ENCODE measurements at places on chromosomes 2 and 18. TPM values are rescaled to one million over a fixed set of nuclear protein-coding genes. Genes with fewer than 3 reads are reported as not detected.

DNA sequence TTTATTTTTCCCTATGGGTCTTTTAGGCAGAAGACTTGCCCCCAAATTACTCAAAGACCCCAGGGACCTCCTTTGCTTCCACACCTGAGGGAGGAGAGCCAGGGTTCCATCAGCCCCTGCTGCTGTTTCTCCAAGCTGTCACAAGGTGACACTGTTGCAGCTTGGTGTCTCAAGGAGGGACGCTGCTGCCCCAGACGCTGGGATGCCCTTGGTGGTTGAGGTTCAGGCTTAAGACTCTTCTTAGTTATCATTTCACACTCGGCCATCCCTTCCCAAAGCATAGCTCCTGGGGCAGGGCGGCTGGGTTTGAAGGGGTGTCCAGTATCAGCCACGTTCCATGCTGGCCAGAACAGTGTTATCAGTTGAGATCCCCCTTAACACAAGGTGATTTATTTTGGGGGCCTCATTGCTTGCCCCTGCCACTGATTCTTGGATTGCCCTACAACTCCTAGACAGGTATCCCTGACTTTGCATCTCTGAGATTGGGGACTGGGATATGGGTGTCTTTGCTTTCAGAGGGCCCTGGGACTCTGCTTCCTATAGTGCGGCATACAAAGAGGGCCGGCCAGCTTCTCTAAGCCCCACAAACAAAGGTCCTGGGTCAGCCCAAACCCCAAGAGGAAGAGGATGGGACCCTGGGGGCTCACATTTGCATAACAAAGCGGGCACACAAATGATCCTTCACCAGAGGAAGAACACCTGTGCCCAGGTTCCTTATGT, 22.7 kb downstream of the GPR55 start:
- no peaks in the 10 kb centered on the region for H3K4me1 ChIP-seq
- peak; percentile 56 for DNase-seq
- no peak overlapping the region for H3K27ac ChIP-seq
- H3K4me3 ChIP-seq: no peak overlapping the region

PHOSPHO2 gene
- 4.9 TPM for total RNA-seq

SRD5A2 gene
- not detected for total RNA-seq

DNA sequence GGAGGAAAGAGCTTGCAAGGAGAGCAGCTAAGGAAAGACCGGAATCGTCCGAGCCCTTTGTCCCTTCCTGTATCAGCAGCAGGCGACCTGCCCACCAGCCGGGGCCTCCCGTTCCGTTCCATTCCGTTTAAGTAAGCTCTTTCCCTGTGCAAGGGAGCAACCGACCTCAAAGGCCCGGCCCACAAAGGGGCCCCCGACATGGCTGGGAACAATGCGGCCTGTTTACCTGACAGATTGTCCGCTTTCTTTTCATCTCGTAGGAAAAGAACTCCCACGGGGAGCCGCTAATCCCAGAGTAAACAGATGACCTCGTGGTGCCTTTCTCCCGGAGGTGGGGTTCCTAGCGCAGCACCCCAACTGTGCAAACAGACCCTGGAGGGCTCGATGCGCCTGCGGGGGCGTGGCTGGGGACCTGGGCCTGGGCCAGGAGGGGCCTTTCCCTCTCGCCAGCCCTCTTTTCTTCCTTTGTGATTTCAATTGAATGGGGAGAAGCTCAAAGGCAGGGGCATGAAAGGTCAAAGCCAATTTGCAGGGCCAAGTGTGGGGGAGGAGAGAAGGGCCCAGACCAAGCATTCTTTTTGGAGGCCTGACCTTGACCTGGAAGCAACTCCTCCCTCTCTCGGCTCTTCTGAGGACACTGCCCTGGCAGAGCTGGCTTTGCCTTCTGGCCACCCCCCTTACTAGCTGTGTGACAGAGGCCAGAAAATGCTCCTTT, 120.2 kb downstream of the INHBB start:
- peak overlapping the region; percentile 16 for H3K4me3 ChIP-seq
- no peaks in the 10 kb centered on the region for H3K36me3 ChIP-seq
- DNase-seq: peak; percentile 12
- H3K27ac ChIP-seq: no peak overlapping the region
- H3K27me3 ChIP-seq: peaks cover 11% of the 10 kb centered on the region
- no peaks in the 10 kb centered on the region for H3K4me1 ChIP-seq

RBM43 gene
- 1.2 TPM for total RNA-seq

DNA sequence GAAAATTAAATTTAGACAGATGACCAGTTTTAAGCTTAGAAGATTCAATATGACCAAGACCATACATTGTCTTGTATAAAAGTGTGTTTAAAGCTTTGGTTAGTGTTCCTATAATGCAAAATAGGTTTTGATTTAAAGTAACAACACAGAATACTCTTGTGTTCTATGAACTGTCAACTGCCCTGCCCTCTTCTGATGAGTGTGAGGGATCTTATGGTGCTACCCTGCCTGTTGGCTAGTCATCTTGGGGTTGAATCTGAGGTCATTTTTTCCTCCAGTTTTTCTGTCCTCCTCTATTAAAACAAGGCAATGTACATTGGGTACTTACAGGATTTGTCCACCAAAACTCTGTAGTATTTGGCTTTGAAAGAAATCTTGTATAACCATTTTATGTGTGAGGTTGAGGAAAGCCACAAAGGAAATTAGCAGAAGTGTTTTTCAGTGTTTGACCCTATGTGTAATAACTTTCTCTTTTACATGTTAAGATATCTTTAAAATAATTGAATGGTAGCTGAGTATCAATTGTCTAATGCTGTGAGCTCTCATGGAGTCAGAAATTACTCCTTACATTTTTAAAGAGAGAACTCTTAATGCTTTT, 129.1 kb downstream of the SPTBN1 start:
- H3K27ac ChIP-seq: no peak overlapping the region
- H3K4me1 ChIP-seq: 0 out of 2 replicates have a peak, but pooled peaks cover 4% of the 10 kb centered on the region
- H3K36me3 ChIP-seq: peaks cover 4% of the 10 kb centered on the region
- no peak for DNase-seq

RAB11FIP5 gene
- 7.9 TPM for total RNA-seq

GPR35 gene
- total RNA-seq: 0.30 TPM
